ENCODE measurements at places on chromosomes 6 and 20. TPM values are rescaled to one million over a fixed set of nuclear protein-coding genes. Genes with fewer than 3 reads are reported as not detected.

The GSTA1 gene
- total RNA-seq, result 1,400 TPM

The BHLHE23 gene
- total RNA-seq, result not detected

The DLK2 gene
- total RNA-seq, result not detected

The TNFRSF6B gene
- total RNA-seq, result 2.1 TPM

The SYNE1 gene
- total RNA-seq, result 37.9 TPM

DNA sequence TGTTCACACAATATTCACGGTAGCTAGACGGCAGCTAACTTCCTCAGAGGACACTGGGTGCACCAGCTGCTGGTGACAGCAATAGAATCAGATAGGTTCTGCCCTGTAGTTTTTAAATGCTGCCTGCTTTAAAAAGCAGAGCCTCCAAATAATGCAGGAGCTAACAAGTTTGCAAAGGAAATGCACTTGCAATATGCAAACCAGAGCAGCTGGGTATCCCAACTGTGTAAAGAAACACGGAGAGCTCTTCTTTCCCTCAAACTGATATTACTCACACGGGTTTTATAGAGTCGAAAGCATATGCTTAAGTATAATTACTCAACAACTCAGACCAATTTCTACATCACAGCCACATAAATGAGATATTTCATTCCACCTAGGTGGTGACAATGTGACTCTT is 432.7 kb downstream of the TFAP2A start:
- H3K27ac ChIP-seq, result no peak overlapping the region
- no peak for DNase-seq
- no peaks in the 10 kb centered on the region for H3K36me3 ChIP-seq

DNA sequence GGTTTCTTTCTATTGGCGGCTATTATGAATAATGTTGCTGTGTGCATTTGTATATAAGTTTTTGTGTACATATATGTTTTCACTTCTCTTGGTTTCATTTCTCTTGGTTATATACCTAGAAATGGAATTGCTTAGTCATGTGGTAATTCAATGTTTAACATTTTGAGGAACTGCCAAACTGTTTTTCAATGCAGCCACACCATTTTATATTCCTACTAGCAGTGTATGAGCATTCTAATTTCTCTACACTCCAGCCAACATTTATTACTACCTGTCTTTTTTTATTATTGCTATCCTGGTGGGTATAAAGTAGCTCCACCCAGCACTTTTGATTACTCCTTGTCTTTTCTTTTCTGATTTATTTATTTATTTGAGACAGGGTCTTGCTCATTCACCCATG is 54.8 kb downstream of the PHACTR2 start:
- DNase-seq, result no peak
- H3K4me1 ChIP-seq, result no peaks in the 10 kb centered on the region
- H3K27ac ChIP-seq, result no peak overlapping the region
- H3K4me3 ChIP-seq, result no peak overlapping the region
- no peaks in the 10 kb centered on the region for H3K36me3 ChIP-seq

DNA sequence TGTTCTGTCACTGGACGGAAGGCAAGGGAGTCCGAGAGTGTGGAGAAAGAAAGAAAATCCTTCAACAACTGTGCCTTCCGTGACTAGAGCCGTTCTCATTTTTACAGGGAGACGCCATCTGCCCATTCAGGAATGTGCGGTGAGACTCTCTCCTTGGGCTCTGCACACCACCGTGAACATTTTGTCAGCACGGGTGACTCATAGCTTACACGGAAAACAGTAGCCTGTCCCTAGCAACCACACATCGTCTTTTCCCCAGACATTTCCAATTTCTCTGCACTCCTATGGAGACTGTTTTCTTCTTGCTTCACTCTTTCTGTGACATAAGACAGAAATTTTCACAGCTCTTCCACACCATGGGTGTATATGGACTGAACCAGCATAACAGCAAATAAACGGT is 55.1 kb downstream of the TBXT start:
- H3K27ac ChIP-seq, result no peak overlapping the region
- DNase-seq, result no peak
- no peaks in the 10 kb centered on the region for H3K4me1 ChIP-seq
- H3K4me3 ChIP-seq, result no peak overlapping the region
- no peaks in the 10 kb centered on the region for H3K36me3 ChIP-seq

- no peaks in the 10 kb centered on the region for H3K36me3 ChIP-seq
- no peak overlapping the region for H3K27ac ChIP-seq
- H3K4me3 ChIP-seq, result no peak overlapping the region
- no peak for DNase-seq
- H3K4me1 ChIP-seq, result no peaks in the 10 kb centered on the region
Measured at GRCh38 chr6:163730246-163731210, 316.0 kb downstream of the QKI start.

Data from Peyer's patch (tissue), 4 donors.